ENCODE measurements at places on chromosomes 12 and 14. TPM values are rescaled to one million over a fixed set of nuclear protein-coding genes. Genes with fewer than 3 reads are reported as not detected.

SALL2 gene
- total RNA-seq = 35.7 TPM

SNX6 gene
- 260 TPM for total RNA-seq

ADAM21 gene
- not detected for total RNA-seq

NGB gene
- 1.4 TPM for total RNA-seq

OASL gene
- 0.33 TPM for total RNA-seq

FOXG1 gene
- 1.2 TPM for total RNA-seq

PHLDA1 gene
- 33.6 TPM for total RNA-seq

CD69 gene
- total RNA-seq = 9.8 TPM

ENTPD5 gene
- 13.8 TPM for total RNA-seq

KLHL33 gene
- 0.99 TPM for total RNA-seq

INTS13 gene
- 43.8 TPM for total RNA-seq

MLF2 gene
- 153 TPM for total RNA-seq

HOXC4 gene
- not detected for total RNA-seq

OVCH1 gene
- 0.33 TPM for total RNA-seq

KRT86 gene
- not detected for total RNA-seq

LRRC10 gene
- not detected for total RNA-seq

COX8C gene
- not detected for total RNA-seq

CYP46A1 gene
- 5.4 TPM for total RNA-seq

OR9K2 gene
- total RNA-seq = not detected

TMBIM6 gene
- total RNA-seq = 310 TPM

SERPINA10 gene
- not detected for total RNA-seq

FGD6 gene
- total RNA-seq = 23.4 TPM

TMEM233 gene
- 0.49 TPM for total RNA-seq

FAM181A gene
- not detected for total RNA-seq

TMTC1 gene
- 39.4 TPM for total RNA-seq

FGF23 gene
- total RNA-seq = 0.27 TPM

LRRIQ1 gene
- total RNA-seq = 10.1 TPM

TAS2R10 gene
- 5.8 TPM for total RNA-seq

TAMALIN gene
- 7.5 TPM for total RNA-seq

ALKBH2 gene
- total RNA-seq = 16.9 TPM

CDCA3 gene
- 6.3 TPM for total RNA-seq

STAB2 gene
- 1.3 TPM for total RNA-seq

KERA gene
- 52.3 TPM for total RNA-seq

PAPLN gene
- 7.0 TPM for total RNA-seq

Data from camera-type eye (tissue), 1 donor.